ENCODE measurements at places on chromosomes 1 and 21.
A peak's percentile ranks its signal among the peaks of the same experiment; 100 is the strongest.

DNA sequence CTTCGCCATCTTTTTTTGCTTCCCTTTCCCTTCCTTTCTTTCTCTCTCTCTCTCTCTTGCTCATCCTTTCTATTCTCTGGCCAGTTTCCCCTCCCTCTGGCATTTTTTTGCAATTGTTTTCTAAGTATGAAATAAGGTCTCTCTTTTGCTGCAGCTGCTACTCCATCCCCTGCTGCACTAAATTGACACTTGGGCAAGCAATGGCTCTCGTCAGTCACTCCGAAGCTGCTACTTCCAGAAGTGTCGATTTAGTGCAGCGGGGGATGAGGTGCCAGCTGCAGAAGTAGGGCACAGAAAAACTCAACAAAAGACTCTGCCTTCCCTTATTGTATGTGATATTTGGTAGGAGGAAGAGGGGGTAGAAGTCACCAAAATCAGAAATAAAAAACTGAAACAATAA is 642.3 kb downstream of the RWDD3 start:
- no peak for DNase-seq

- no peak for DNase-seq
Observed at GRCh38 chr1:228174482-228175315, 9.1 kb downstream of the IBA57 start.

GRCh38 chr1:67140460-67140859 is 5.7 kb upstream of the C1orf141 start:
- no peak for DNase-seq

- peak; percentile 69 for DNase-seq
Observed at GRCh38 chr1:97832481-97832880, 88.4 kb downstream of the DPYD start.

- no peak for DNase-seq
Observed at GRCh38 chr1:221016751-221017150, 137.5 kb downstream of the HLX start.
